ENCODE measurements at places on chromosomes 4 and X. TPM values are rescaled to one million over a fixed set of nuclear protein-coding genes. Genes with fewer than 3 reads are reported as not detected.

GLRA3 gene
- not detected for total RNA-seq

SORBS2 gene
- total RNA-seq = 25.3 TPM

NSD2 gene
- total RNA-seq = 17.3 TPM

GRCh38 chr4:74206088-74206825 lies 48.3 kb downstream of the MTHFD2L start:
- no peak for DNase-seq

- DNase-seq = no peak
These were observed 973.3 kb upstream of the FTHL17 start for GRCh38 chrX:32045149-32045548.

DNA sequence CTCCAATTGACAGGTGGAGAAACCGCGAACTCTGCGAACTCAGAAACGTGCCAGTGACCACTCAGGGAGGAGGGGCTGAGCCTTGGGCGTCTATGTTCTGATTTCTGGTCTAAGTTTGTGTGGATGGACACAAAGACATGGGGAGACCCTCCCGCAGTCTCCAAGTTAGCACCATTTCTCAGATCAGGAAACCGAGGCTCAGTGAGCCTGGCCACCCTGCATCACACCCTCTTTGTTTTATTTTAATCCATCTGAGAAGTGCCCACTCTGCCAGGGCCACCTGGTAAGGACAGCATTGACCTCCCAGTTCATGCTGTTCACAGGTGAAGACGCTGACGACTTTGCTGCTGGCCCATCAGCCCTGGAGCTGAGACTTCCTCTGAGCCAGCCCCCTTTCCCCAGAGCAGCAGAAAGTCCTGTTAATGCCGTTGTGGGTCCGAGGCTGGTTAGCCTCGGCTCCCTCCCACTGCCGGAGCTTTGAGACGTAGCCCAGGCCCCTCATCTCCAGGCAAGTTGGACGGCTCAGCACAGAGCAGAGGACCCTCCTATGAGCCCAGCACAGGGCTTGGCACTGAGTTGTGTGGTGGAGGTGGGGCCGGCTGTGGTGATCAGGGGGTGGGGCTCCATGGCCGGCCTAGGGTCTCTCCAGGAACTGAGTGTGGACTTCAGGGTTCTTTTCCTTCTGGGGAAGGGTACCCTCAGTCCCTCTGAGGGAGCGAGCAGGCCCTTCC lies 43.7 kb downstream of the PSAPL1 start:
- DNase-seq = no peak

GRCh38 chr4:40058121-40058520 lies 1.5 kb downstream of the N4BP2 start:
- no peak for DNase-seq

Data from lower leg skin (tissue), 4 donors.